ENCODE measurements at places on chromosomes 4 and X.

DNA sequence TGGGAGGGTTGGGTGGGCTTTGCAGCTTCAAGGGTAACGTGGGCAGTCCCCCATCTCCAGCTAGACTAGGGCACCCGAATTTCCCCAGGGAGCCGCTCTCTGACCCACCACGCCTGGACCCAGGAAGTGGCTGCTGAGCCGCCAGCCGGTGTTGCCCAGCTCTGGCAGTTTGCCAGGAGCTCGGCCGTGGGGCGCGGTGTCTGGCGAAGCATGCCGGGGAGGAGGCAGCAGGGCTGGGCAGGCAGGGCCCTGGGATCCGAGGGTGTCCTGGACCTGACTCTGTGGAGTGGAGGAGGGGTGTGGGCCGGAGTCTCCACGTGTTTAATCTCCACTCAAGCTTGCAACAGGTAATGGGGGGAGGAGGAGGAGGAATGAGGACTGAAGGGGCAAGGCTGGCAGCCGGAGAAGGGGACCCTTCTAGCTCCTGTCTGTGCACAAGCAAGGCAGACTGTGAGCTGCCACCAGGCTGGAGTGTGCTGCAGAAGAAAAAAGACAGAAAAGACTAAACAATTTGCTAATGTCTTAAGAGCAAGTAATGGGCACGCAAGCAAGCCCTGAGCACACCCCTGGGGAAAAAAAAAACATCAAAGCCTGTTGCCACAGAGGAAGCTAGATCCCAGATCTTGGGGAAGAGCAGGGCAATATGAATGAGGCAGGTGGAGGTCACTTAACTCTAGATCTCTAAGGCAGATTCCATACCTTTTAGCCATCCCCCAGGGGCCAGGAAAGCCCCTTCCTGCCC, 2.4 kb downstream of the LONRF3 start:
- DNase-seq: peak; percentile 78

DNA sequence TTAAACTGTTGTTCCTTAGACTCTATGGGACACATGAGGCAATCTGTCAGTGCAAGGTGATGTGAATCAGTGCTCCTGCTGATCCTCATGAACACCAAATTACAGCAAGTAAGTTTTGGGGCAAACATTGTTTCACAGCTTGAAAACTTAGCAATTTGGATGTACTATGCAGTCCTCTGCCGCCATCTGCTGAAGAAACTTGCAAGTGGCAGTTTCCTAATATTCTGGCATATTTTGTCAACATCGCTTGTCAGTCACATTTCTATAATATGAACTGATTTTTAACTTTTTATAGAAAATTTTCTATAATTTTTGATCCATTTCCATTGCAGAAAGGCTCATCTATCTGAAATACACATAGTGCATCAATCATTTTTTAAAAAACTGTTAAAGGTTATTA, 56.3 kb downstream of the ZAR1 start:
- peak; percentile 32 for DNase-seq

GRCh38 chr4:185700048-185700447, 111.9 kb downstream of the SORBS2 start:
- peak; percentile 74 for DNase-seq

GRCh38 chr4:37447886-37448285, 203.3 kb downstream of the NWD2 start:
- DNase-seq: no peak

- no peak for DNase-seq
Measured at GRCh38 chr4:176207839-176208238, 12.5 kb upstream of the SPATA4 start.

- DNase-seq: no peak
Measured at GRCh38 chrX:68261060-68261672, 172.1 kb downstream of the OPHN1 start.

GRCh38 chr4:179927473-179927872, 2315.7 kb upstream of the TENM3 start:
- DNase-seq: no peak

DNA sequence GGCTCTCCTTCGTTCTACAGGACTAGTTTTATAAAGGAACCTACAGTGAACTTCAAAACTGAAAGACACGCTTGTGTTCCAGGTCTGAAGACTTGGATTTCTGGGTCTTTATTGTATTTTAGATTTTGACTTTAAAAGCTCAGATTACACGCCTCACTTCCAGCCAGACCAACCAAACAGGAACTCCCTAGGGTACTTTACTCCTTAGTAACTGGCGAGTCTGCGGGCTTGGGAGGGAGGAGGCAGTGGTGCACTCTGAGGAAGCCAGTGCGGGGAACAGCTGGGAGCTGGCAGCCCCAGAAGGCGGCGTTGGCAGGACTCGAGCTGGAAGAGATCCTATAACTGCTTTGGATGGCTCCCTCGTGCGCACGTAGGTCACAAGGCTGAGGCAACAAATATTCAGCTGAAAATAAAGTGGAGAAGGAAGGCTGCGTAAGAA, 391 bp upstream of the PHKA1 start:
- DNase-seq: peak; percentile 64

- no peak for DNase-seq
Measured at GRCh38 chr4:109754093-109754857, 24.4 kb upstream of the PLA2G12A start.

GRCh38 chrX:152601848-152602616, 35.7 kb upstream of the GABRQ start:
- DNase-seq: no peak

DNA sequence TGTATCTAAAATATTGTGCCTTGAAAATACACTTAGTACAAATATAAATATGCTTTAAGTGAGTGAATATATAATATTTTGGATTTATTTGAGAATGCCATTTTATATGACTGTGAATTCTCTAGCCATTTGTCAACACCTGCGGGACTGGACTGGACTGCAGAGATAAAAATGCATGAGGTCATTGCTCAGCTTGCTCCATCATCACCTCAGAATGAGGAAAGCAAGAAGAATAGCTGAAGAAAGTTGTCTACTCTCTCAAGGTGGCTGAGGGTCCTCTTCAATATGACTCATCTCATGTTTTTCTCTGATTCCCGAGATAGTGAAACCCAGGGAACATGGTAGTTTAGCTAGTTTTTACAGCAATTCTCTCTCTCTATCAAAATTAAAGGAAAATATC, 732.5 kb upstream of the AGA start:
- peak; percentile 55 for DNase-seq

DNA sequence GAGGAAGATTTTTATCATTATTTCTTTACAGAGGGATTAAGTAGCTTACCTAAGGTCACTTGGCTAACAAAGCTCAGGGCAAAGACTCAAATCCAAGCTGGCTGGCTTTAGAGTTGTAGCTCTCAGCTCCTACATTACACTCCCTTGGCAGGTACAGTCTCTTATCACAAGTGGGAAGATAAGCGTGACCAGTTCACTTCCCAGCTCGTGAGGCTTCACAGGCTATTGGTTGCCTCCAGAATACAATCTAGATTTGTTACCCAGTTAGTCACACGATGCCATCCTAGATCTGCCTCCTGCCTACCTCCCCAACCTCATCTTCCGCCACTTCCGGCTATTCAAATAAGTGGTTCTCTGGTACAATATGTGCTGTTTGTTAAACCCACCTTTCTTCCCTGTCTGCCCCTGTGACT, 3.7 kb downstream of the MMRN1 start:
- DNase-seq: no peak

GRCh38 chr4:111838406-111838930, 306.8 kb upstream of the FAM241A start:
- DNase-seq: no peak

- DNase-seq: no peak
Measured at GRCh38 chrX:104013606-104014005, at the start of gene H2BW1. Gene H2BW1 (minus strand): TSS chrX:104013708. CDS start chrX:104013576, 132 bp downstream.

GRCh38 chrX:18874560-18875255, 109.2 kb downstream of the PHKA2 start:
- DNase-seq: no peak
